ENCODE measurements at places on chromosomes 5 and 9.

GRCh38 chr5:175878544-175879438, 7.4 kb downstream of the CPLX2 start:
- DNase-seq, result no peak

GRCh38 chr9:126374366-126374781, 47.7 kb downstream of the MVB12B start:
- no peak for DNase-seq

DNA sequence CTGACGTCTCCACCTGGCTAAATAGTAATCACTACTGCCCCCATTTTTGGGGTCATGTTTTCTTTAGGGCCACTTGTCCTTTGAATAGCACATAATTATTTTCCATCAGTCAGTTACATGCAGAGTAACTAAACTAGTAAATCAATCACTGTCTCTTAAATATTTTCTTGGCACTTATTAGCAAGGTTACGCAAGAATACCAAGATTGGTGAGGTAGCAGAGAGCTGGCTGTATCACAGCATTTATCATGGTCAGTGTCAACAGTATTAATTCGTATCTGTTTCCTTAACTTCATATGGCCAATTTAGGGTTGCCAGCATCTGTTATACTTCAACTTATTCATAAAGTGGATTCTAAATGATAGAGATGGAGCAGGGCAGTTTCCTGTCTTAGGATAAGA, 346.8 kb upstream of the FAM174A start:
- DNase-seq, result no peak

DNA sequence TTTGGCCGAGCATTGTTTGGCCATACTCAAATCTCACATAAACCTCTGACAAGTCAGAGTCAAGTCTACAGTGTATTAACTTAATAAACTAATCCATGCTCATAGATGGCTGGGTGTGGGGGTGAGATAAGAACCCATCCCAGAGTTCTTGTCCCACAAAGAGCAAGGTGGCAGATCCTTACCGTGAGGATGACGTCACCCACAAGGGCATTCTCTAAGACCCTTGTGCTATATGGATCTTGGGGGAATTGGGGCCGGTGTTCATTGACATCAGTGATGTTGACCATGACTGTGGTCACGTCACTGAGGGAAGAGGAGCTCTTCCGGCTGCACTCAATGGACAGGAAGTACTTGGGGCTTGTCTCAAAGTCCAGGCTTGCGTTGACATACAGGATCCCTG, 62.1 kb downstream of the FAT2 start:
- DNase-seq, result no peak

- DNase-seq, result no peak
Measured at GRCh38 chr9:107587191-107587963, 97.8 kb upstream of the KLF4 start.

DNA sequence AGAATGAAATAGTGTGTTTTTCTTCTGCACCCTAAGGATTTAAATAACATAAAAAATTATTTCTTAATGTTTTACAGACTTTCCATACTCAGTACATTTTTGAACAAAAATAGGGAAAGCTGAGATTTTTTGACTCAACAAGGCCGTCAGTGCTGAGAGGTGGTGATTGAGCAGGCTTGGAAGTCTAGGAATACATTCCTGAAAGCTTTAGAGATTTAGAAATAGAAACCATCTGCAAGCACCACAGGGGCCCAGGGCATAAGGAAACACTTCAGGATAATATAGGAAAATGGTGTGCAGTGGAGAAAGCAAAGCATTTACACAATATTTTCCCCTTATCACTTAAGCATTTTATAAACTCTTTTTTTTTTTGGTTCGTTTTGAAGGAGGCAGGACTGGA, 5.2 kb downstream of the BASP1 start:
- no peak for DNase-seq

GRCh38 chr9:4339836-4340560, 40.1 kb upstream of the GLIS3 start:
- DNase-seq, result peak; percentile 26

GRCh38 chr5:129392681-129393080, 67.4 kb upstream of the ADAMTS19 start:
- DNase-seq, result no peak

GRCh38 chr9:74824654-74825053, 63.1 kb downstream of the TRPM6 start:
- DNase-seq, result no peak

DNA sequence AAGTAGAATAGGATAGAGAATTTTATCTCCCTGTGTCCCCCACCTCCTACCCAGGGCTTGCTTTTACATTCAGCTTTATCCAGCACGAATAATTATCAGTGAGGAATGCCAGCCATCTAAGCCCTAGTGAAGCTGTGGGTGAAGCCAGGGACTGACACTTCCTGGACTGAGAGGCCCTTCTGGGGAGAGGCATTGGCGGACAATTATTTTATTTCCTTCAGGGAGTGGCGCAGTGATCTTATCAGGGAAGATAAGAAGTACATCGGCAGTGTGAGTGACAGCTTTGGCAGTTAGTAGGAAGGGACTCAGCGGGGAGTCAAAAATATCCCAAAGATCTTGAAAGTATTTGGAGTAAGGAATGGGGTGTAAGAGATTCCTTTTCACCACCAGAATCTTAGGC, 34.9 kb upstream of the RPS23 start:
- no peak for DNase-seq

GRCh38 chr9:16112116-16112515, 559.3 kb downstream of the CCDC171 start:
- no peak for DNase-seq

GRCh38 chr9:120947222-120947621, 20.6 kb upstream of the TRAF1 start:
- no peak for DNase-seq

DNA sequence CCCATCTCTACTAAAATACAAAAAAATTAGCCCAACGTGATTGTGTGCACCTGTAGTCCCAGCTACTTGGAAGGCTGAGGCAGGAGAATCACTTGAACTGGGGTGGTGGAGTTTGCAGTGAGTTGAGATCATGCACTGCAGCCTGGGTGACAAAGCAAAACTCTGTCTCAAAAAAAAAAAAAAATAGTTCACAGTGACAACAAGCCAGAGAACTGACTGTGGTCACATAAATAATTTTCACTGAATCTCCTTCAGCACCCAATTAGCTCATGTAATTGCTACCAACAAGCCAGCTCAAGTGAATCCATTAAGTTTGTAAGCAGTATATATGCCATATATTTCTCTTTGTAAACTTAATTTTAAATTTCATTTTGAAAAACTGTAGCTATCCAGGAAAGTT, 14.5 kb upstream of the AFAP1L1 start:
- DNase-seq, result no peak

DNA sequence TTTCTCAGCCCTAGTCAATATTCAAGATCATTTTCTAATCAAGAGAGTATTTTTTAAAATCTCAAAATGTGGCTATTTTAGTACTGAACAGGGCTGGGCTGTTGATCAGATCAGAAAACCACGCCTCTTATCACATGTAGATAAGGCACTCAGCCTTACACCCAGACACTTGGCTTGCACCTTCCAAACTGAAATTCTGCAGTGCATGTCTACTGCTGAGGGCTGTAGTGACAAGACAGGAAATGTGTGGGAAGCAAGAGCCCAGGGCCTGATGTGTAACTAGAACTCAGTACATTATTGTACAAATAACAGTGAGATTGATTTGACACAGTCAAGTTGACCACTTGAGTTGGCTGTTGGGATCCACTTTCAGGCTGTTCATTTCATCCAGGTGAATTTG, 48.6 kb downstream of the UBE2QL1 start:
- DNase-seq, result no peak

- DNase-seq, result no peak
Measured at GRCh38 chr5:137497396-137498290, 1.5 kb downstream of the SPOCK1 start.

GRCh38 chr5:39469777-39470415, 45.1 kb upstream of the DAB2 start:
- no peak for DNase-seq

GRCh38 chr5:83401775-83402174, 69.8 kb upstream of the VCAN start:
- no peak for DNase-seq

All from GM13976 (cell line).